ENCODE measurements at places on chromosomes 2 and 18.

DNA sequence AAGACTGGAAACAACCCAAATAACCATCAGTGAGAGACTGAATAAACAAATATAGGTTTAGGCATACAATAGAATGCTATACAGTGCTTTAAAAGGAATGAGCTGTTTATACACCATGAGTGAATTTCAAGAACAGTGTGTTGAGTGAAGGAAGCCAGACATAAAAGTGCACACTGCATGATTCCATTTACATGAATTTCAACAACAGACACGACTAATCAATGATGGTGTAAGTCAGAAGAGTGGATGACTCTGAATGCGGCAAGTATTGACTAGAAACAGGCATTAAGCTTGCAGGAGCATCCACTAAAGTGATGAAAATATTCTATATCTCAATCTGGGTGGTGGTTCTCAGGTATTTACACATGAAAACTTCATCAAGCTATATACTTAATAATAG is 142.7 kb upstream of the SLC39A10 start:
- no peak for DNase-seq

DNA sequence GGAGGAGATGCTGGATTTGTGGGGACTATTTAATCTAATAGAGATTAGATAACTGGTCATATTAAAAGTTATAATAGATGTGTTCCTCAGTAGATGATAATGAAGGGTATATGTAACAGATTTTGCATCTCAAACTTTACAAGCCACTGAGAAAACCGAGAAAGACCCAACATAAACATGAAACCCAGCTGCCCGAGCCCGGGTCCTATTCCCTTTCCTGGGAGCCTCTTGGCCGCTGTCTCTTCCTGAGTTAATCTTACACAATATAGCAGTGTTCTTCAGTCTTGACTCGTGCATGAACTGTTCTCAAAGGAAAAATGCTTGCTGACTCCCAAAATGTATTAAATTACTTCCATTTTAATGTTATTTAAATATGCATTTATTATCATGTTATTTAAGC is 94.5 kb downstream of the COPS8 start:
- no peak for DNase-seq

DNA sequence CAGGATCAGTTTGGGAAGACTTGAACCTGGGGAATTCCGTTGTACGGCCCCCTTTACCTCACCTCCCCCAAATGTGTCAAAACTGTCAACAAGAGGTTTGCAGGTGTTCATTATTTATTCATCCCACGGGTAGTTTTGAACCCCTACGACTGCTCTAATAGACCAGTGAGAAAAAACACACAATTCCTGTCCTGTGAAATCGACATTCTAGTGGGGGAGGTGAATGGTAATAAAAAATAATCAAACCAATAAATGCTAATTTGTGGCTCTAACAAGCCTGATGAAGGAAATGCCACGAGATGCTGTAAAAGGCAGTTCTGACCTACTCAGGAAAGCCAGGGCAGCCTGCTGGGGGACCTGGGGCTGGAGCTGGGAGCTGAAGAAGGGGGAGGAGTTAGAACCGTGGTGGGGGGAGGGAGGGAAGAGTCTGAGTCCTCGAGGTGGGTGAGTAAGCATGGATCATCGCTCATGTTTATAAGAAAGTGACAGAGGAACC is 463 bp upstream of the DNAJB2 start:
- DNase-seq: no peak

- DNase-seq: no peak
These were observed 662.3 kb downstream of the IRS1 start for GRCh38 chr2:226137201-226137811.

GRCh38 chr2:85783796-85784195 is 30.0 kb downstream of the ATOH8 start:
- DNase-seq: no peak

DNA sequence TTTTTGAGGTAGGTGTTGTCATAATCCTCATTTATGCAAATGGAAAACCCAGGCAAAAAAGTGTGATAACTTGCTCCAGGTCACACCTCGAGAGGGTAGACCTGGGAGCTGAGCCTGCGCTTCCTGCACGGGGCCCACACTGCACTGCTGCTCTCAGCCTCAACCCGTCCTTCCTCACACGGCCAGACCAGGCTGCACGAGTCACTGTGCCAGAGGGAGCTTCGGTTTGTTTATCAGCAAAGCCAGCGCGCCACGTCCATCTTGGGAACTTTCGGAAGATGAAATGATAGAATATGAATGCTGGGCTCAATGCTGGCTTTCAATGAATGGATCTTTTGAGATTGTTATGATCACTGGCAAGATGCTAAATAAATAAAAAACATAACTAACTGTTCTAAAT is 14.4 kb downstream of the COPS9 start:
- DNase-seq: no peak

DNA sequence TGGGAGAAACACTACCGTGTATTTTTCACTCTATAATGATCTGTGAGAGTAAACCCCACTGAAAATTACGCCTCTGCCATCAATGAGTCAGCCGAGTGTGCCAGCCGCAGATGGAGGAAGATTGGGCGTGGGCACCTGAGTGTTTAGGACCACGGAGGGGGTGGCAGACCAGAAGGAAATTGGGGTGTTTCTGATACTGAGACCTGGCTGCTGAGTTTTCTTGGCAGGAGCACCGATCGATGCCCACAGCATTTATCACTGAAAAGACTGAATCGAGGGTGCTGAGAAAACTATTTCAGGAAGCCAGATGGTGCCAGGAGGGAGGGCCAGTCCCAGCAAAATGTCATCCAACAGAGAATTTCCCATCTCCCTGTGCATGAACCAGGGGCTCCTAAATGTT is 91.9 kb upstream of the TPO start:
- DNase-seq: no peak

DNA sequence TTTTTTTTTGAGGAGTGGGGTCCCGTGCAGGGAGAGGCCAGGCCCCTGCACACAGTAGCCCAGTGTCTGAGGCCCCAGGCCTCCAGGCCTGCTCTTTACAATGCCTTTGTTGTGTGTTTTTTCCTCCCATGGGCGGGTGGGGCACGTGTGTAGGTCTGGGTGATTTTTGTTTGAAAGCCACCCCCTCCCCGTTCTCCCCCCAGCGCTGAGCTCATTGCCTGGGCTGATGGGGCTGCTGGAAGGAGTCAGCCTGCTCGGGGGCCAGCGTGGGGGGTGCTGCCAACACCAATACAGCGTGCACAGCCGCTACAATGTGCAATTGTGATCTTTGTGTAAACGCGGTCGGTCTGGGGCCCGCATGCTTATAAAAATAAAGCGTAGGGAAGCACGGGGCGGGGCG is 142.7 kb downstream of the DYSF start:
- DNase-seq: no peak

DNA sequence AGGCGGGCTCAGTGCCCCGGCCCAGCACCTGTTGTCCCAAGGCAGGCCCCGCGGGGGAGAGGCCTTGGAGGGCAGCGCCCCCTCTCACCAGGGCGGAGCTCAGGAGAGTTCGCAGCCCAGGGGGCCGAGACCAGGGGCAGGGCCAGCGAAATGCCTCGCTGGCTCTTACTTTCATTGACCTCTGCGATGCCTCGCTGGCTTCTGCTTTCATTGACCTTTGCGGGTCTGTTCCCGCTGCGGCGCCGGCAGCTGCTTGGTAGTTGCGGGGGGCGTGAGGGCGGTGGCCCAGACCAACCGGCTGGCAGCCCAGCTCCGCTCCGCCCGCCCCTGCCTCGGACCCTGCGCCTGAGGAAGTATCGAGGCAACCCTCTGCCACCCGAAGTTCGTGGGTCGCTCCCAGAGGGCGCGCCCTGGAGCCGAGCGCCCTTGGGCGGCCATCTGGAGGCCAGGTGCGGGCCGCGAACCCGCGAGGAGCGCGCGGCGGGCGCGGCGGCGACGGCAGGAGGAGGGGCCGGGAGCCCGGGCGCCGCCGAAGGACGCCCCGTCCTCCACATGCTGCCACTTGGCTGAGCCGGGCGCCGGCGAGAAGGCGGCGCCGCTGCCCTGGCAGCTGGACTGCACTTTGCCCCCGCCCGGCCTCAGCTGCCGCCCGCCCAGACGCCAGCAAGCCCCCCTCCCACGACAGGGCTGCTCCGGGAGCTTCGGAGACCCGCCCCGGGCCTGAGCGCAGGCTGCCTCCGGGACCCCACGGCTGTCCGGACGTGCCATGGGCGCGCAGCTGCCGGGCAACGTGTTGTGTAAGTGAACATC is 118.0 kb upstream of the MSTN start:
- peak; percentile 77 for DNase-seq

DNA sequence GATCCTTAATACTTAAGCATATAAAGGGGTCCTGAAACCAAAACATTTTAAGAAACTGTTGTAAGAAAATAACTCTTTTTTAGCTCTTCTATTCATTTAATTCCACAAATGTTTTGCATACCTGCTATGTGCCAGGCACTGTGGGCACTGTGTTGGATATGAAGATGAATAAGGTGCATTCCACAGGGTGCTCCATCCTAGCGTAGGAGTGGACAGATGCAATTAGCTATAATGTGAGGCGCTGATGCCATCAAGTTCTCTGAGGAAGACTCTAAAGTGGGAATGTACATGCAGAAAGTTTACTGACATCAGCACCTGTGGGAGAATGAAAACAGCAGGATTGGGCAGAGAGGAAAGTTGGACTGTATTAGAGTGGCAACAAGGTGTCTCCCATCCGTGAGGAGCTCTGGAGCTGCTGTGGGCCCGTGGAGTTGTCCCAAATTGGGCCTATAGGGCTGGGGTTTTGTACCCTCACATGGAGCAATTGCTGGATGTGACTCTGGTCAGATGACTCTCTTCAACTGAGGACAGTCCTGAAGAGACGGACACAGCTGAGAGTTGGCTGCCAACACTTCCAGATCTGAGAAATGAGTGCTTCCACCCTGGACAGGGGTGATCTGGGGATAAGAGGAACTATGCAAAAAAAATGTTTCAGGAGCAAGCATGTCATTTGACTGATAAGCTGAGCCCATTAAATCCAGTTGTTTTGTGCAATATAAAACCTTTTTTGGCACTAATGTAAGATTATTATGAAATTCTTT is 22.3 kb downstream of the CD8A start:
- DNase-seq: no peak

DNA sequence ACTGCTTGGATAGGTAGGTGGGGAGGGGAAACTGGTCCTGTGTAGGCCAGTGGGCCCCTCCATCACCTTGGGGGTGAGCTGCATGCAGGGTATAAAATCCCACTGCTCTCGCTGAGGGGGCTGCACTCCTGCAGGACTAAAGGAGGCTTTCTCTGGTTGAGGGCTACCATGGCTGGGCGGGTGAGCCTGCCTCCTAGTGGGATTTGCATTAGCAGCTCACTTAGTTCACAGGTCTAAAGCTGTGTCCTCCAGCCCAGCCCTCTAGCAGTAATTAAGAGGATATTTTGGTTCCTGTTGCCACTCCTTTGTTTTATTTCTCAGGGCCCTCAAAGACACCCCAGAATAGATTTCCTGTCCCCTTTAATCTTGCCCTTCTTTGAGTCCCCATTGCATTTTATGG is 24.6 kb downstream of the TMEM127 start:
- DNase-seq: no peak

- DNase-seq: peak; percentile 20
These were observed 714 bp downstream of the RPIA start for GRCh38 chr2:88692187-88692586.

- DNase-seq: no peak
These were observed 26.4 kb downstream of the RTP5 start for GRCh38 chr2:241895712-241896641.

GRCh38 chr2:105376010-105376409 is 22.8 kb downstream of the FHL2 start:
- no peak for DNase-seq

GRCh38 chr2:219298759-219299371 is 10.3 kb downstream of the PTPRN start:
- peak; percentile 96 for DNase-seq

GRCh38 chr2:68302281-68302875 is 17.4 kb downstream of the CNRIP1 start:
- no peak for DNase-seq

- no peak for DNase-seq
These were observed 48.7 kb downstream of the ATOH8 start for GRCh38 chr2:85802354-85803103.

DNA sequence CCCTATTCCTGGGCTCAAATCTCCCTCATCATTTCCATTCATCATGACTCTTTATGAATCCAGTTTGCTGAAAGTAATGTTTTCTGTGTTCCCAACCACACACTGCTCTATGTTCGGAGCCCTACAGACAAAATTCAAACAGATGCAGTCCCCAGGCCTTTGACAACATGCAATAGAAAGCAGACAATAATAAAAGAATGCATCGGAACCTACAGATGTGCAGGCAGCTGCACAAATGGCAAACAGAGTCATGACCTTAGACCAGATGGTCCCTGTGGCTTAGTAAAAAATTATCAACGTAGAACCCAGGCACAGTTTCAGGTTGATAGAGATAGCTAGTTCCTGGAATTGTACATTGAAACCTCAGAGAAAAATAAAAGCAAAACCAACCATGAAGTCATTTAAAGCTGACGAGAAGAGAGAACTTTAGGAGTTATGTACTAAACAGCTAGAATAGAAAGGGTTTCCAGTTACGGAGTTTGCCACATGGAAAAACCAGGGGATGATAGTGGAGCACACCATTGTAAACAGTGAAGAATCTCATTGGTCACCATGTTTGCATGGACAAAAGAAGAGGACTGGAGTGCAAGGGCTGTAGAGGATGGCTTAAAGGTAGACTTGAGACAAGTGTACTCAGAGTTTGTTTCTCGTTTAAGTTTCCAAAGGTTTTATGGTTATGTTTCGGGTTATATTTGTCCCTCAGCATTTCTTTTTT is 23.2 kb upstream of the ACVR1 start:
- no peak for DNase-seq

GRCh38 chr2:177983183-177983788 is 89.3 kb downstream of the PDE11A start:
- DNase-seq: peak; percentile 36

GRCh38 chr2:60366135-60366712 is 187.2 kb downstream of the BCL11A start:
- DNase-seq: no peak

DNA sequence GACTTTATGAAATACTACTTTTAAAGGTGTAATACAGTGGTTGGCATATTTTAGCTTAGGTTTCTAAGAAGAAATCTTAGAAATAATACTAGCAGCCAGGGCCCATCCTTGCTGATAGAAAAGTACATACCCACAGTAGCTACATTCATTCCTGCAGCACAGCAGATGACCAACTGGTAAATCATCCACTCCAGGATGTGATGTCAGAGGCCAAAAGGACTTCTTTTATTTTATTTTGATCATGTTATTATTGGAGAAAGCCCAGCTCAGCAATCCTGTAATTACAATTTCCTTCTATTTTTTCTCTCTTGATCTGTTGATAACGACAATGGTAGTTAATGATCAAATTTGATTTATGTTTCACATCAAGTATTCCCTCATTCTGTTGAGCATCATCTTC is 18.0 kb upstream of the TTN start:
- no peak for DNase-seq

All from HuH-7.5 (cell line).